ENCODE measurements at places on chromosomes 6 and 20. TPM values are rescaled to one million over a fixed set of nuclear protein-coding genes. Genes with fewer than 3 reads are reported as not detected.

COMMD7 gene
- 65.5 TPM for total RNA-seq

DNA sequence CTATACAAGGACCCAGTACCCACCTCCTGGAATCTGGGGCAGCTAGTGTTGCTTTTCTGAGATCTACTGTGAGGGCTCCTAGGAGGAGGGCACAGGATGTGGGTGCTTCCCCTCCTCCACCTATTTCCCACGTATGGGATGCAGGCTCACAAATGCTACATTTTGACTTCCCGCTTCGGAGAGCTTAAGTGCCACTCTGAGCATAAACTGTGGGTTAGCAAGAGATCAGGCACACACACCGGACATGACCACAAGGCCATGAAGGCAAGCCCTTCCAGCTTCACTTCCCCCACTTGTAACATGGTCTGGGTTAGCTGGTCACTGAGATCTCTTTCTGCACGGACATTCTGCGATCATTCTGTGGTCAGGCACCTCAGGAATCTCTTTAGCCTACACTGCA is 15.7 kb upstream of the TGM3 start:
- no peak for DNase-seq

DNA sequence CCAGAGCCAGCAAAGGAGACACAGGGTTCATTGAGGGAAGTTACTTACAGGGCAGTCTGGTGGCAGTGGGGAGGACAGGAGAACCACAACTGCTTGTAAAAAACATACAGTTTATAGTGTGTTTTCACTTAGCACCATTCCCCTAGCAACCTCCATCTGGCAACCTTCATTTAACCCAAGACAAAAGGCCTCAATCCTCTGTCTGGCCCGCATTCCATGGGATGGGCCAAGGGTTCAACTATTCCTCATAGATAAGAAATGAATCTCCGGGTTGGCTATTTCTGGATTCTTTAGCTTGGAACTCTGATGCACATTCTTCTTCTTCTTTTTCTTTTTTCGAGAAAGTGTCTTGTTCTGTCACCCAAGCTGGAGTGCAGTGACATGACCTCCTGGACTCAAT is 26.3 kb upstream of the FYN start:
- DNase-seq: no peak

DNA sequence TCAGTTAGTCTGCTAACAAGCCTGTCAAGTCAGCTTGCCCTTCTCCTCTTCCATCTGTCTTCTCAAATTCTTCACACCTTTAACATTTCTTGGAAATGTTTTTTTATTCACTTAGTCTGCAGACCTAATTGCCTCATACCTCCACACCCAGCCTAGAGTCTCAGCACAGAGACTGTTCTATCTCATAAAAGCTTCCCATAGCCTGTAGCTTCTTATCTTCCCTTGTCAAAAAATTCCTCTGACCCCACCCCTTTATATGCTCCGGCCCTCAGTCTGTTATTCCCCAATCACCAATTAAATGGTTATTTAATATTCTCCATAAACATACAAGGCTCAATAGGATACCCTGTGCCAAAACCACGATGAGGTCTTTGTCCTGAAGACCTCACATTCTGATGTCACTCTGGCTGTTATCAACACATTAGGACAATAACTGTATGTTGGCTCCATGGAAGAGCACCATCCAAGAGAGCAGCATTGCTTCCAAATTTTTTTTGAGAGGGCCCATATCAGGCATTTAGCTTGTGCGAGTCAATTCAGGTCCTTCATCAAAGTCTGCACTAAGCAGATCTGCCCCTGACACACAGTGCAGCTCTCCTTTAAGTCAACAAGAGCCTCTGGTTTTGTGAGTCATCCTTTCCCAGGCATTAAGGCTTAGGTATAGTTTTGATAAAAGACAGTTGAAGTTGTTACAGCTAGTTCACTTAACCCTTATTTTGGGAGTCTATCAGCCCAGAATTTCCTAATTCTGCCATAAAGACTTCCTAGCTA is 83.2 kb upstream of the TBX18 start:
- no peak for DNase-seq

LY6G5B gene
- total RNA-seq: 22.6 TPM

- DNase-seq: peak; percentile 97
Observed at GRCh38 chr20:33993576-33994221, at the start of gene RALY. Gene RALY, plus strand, starts transcription at chr20:33993911. Its CDS starts 78,164 bp downstream, at chr20:34072075.

DNA sequence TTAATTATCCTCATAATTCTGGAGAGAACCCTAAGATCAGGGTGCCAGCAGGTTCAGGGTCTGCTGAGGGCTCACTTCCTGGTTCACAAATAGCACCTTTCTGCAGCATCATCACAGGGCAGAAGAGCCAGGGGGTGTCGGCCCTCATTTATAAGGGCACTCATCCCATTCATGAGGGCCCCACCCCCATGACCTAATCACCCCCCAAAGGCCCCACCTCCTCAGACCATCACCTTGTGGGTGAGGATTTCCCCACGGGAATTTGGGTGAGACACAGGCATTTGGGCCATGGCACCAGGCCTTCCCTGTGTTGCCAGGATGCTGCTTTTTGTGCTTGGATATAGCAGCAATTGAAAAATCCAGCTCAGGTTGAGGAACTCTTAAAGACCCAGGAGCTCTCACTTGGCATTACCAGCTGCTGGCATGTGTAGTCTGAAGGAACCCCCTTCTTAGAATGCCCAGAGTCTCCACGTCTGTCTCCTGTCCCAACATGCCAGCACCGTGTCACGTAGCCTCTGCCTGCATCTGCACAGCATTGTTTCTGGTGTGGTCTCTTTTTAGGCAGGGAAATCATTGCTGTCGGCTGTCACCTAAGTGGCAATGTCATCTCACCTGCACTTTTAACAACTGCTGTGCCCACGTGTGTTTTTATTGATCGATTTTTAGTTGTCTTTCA is 71.5 kb downstream of the RPP40 start:
- DNase-seq: no peak

ZSCAN9 gene
- 4.5 TPM for total RNA-seq

GRCh38 chr6:37705239-37706051 is 7.8 kb upstream of the MDGA1 start:
- peak; percentile 63 for DNase-seq

GRCh38 chr6:66825539-66825938 is 1118.5 kb upstream of the EYS start:
- DNase-seq: no peak

DNA sequence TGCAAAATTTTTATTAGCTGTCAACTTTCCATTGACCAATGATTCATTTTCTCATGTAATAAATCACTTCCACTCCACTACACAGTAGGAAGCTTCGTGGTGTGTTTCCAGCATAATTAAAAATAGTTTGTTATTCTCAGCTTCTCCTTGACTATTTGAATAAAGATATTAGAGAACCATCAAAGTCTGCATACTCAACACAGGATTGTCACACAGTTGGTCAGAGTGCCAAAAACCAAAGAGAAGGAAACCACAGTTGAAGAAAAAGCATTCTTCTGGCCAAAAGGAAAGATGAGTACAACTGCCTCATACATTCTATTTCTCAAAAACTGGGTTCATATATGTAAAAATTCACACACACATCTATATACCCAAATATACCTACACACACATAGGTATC is 455.1 kb upstream of the HSF2 start:
- no peak for DNase-seq

- DNase-seq: no peak
Observed at GRCh38 chr20:62608218-62608565, 34.1 kb upstream of the SLCO4A1 start.

GRCh38 chr20:18087054-18087453 is 29.3 kb upstream of the OVOL2 start:
- DNase-seq: no peak

Measured in activated CD8-positive, alpha-beta T cell treated with anti-CD3 and anti-CD28 coated beads, Interleukin-2, amount 10 ng/mL, durations not matched to agents 7 days and 5 days (primary cell).